ENCODE measurements at places on chromosomes 16 and 17. TPM values are rescaled to one million over a fixed set of nuclear protein-coding genes. Genes with fewer than 3 reads are reported as not detected.
A peak's percentile ranks its signal among the peaks of the same experiment; 100 is the strongest.

SCGB1C2 gene
- total RNA-seq: not detected

SLC16A6 gene
- 14.4 TPM for total RNA-seq

AP1G1 gene
- total RNA-seq: 74.9 TPM

DNA sequence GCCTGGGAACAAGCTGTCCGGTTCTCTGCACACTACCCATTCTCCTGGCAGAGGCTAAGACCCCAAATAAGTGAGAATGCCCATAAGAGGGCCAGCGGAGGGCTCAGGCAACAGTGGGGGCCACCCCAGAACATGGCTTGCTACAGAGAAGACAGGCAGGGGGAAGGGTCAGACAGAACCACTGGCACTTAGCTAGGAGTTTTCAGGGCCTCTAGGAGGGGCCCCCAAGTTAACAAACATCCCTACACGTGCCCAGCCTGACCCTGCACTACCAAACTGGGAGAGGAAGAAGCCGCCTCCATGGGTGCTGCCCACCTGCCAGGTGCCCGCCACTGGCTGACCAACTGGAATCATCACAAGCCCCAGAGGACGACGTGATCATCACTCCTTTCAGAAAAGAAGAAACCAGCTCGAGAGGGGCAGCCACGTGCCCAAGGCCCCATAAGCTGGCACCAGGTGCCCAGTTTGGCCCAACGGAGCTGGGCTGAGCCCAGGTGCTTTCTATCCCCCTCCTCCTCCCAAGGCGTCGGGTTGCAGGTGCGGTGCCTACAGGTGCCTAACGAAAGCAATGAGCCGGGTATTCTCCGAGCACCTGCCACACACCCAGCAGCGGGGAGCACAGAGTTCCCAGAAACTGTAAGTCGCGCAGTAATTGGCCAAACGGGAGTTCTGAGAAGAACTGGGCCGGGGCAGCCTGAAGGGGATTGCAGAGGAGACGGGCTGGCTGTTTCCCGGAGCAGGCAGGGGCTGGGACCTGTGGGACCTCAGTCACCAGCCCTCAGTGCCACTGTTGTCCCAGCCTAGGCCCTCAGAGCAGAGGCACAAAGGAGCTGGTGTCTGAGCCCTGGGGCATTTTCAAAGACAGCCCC, 13.2 kb downstream of the RPH3AL start:
- ATAC-seq: no peak

ZNF594 gene
- total RNA-seq: 1.8 TPM

HOXB8 gene
- total RNA-seq: not detected

GRCh38 chr17:63150490-63150889, 184.5 kb downstream of the TANC2 start:
- no peak for ATAC-seq

DNA sequence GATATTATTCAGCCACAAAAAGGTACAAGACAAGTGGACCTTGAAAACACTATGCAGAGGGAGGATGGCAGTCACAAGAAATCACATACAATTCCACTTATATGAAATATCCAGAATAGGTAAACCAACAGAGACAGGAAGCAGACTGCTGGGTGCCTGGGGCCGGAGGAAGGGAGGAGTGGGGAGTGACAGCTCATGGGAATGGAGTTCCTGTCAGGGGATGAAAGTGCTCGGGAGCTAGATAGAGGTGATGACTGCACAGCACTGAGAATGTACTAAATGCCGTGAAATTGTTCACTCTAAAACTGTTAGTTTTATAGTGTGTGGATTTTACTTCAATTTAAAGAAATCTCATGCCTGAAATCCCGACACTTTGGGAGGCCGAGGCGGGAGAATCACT, 74.2 kb upstream of the MED9 start:
- no peak for ATAC-seq

DNA sequence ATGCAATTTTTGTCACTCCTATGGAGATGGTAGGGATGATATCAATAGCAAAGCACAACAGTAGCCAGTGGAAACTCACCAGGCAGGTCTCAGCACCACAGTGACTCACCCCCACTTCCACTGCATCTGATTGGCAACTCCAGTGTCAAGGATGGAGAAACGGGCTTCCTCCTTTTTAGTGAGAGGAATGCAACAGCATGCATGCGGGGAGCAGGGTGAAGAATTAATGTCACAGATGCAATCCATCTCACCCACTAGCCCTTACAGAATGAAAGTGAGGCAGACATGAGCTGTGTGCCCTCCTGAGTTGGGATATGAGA, 467.0 kb upstream of the C16orf82 start:
- ATAC-seq: peak; percentile 29

LLGL2 gene
- 82.1 TPM for total RNA-seq

FKBP10 gene
- total RNA-seq: 3.1 TPM

DNA sequence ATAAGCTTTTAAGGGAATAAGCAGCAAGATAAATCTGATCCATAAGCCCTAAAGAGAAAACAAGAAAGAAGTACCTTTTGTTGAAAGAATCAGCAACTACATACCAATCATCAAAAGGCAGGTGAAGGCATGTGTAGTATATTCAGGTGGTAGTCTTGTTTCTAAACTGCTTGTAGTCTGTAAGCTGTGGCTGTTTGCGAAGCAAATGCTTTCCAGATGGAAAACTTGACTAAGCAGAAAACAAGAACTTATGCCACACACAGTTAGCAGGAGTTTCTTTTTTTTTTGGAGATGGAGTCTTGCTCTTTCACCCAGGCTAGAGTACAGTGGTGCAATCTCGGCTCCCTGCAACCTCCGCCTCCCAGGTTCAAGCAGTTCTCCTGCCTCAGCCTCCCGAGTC, 5.7 kb downstream of the CBX1 start:
- no peak for ATAC-seq

MRM3 gene
- 12.6 TPM for total RNA-seq

TMEM88 gene
- 1.7 TPM for total RNA-seq

- ATAC-seq: peak; percentile 62
Observed at GRCh38 chr17:35612924-35613521, 25.9 kb downstream of the AP2B1 start.

REXO5 gene
- total RNA-seq: 2.5 TPM

HBA2 gene
- total RNA-seq: 8.2 TPM

DNA sequence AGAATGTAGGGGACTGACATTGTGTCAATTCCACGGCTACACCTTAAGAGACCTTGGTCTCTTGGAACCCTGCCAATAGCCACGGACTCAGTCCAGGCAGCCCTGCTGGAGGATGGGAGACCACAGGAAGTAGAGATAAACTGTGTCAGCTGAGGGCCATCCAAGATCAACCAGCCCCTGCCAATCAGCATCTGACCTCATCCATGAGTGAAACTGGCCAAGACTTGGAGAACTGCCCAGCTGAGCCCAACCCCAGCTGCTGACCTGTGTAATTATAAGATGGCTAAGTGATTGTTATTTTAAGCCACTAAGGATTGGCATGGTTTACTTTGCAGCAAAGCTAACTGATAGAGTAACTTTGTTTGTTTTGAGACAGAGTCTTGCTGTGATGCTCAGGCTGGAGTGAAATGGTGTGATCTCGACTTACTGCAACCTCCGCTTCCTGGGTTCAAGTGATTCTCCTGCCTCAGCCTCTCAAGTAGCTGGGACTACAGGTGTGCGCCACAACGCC, 13.3 kb upstream of the YWHAE start:
- ATAC-seq: peak; percentile 61

GRCh38 chr17:31373150-31374093, 18.1 kb upstream of the RAB11FIP4 start:
- peak; percentile 62 for ATAC-seq

GRCh38 chr16:3590736-3591435, 13.7 kb upstream of the NLRC3 start:
- ATAC-seq: peak; percentile 78

CLUH gene
- 99.0 TPM for total RNA-seq

TLK2 gene
- total RNA-seq: 29.0 TPM

GRCh38 chr16:471353-472198, 46.1 kb downstream of the RAB11FIP3 start:
- peak; percentile 57 for ATAC-seq

DNA sequence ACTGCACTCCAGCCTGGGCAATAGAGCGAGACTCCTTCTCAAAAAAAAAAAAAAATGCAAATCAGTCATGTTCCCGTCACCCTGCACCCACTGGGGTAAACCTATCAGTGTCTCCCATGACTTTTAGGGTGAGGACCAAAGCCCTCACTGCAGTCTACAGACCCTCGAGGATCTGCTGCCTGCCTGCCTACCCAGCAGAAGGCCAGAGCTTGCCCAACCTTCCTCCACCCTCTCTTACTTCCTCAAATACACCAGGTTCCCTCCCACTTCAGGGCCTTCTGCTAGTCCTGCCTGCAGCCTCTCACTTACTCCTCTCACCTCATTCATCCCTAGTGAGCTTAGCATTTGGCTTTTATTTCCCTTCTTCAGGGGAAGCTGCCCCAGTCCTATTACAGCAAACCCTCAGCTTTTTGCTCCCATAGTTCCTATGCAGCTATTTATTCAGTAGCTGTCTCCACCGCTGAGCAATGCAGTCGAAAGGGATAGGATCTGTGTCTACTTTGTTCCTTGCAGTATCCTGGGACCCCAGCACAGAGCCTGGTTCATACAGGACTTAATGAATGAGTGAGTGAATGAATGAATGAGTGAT, 17.8 kb upstream of the TOB1 start:
- ATAC-seq: peak; percentile 64

DNA sequence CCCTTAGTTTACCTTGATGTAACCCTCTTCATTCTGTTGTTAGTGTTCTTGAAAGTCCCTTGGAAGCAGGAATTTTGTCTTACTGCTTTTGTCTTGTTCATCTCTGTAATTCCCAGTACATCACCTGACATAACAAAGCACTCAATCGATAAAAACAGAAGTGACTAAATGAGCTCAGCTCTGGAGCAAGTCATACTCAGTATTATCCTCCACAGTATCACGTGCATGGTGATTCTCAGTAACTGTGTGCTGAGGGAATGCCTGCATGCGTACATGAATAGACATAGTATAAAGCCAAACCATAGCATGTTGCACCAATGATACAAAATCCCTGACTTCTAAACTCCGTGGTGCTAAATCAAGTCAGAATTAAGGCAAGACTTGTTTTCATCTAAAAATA, 7.2 kb downstream of the KRT38 start:
- no peak for ATAC-seq

- peak; percentile 90 for ATAC-seq
Observed at GRCh38 chr16:89442990-89443726, 47.2 kb downstream of the ANKRD11 start.

DNA sequence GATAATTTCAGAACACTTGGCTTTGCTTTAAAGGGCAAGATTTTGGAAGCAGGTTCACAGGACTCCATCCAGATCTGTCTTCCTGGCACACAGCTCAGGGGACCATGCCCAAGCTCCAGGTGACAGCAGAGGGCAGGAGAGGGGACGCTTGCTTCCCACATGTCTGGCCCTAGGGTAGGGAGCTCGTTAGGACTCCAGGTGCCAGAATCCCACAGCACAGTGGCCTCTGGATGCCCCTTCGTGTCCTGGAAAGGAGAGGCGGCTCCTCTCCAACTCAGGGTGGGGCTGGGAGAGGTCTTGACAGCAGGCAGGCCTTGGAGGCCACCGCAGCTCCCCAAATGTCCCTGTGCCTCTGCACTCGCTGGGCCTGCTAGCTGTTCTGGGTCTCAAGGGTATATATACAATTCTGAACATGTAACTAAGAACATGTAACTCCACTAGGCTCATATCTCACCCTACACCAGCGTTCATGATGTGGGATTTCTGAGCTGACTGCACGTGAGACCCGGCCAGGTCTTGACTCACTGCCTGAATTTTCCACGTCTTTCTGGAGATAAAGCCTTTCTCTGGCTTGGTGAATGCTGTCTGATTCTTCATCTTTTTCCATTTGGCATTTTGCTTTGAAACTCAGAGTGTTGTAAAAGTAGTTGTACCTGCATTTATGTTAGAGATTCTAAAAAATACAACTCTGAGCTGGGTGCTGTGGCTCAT, 52.8 kb downstream of the MARCHF10 start:
- ATAC-seq: no peak

SLC35G6 gene
- not detected for total RNA-seq

DNA sequence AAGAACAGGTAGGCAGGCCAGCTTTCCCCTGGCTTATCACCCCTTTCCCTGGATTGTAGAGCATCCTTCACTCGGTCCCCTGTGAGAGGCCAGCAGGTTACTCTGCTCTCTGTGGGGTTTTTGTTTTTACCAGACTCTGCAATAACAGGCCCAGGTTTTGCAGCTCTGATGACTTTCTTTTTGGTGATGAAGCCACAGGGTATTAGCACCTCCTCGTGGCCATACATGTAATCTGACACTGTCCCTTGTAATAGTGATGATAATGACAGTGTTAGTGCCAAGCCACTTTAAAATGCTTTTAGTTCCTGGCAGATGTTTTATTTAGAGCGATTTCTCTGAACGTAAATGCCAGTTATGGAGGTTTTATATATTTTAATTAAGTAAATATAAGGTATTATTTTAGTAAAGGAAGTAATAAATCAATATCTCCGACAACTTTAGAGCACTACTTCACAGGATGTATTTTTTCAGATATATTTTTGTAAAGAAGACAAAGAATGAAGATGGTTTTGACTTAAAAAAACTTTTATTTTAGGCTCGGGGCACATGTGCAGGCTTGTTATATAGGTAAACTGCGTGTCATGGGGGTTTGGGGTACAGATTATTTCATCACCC, 38.0 kb upstream of the CPHXL start:
- peak; percentile 91 for ATAC-seq

- ATAC-seq: no peak
Observed at GRCh38 chr16:276426-277077, 808 bp upstream of the RGS11 start.

DNA sequence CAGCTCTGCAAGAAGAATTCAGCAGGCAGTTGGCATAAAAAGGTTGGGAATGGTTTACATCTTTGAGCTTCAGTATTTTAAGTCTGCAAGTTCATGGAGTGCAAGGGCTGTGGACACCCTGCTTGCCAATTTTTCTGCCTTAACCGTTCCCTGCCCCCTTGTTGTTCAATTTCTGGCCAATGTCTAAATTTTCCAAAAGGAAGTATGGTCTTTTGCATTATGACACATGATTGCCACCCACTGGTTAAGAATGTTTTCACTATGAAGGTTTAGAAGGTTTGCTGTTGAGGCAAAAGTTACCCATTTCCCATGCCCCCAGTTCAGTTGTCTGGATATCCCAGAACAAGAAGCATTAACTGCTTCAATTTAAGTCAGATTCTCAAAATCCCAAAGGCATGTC, 441.9 kb downstream of the CDH13 start:
- ATAC-seq: no peak

ZNF213 gene
- total RNA-seq: 9.7 TPM

DNA sequence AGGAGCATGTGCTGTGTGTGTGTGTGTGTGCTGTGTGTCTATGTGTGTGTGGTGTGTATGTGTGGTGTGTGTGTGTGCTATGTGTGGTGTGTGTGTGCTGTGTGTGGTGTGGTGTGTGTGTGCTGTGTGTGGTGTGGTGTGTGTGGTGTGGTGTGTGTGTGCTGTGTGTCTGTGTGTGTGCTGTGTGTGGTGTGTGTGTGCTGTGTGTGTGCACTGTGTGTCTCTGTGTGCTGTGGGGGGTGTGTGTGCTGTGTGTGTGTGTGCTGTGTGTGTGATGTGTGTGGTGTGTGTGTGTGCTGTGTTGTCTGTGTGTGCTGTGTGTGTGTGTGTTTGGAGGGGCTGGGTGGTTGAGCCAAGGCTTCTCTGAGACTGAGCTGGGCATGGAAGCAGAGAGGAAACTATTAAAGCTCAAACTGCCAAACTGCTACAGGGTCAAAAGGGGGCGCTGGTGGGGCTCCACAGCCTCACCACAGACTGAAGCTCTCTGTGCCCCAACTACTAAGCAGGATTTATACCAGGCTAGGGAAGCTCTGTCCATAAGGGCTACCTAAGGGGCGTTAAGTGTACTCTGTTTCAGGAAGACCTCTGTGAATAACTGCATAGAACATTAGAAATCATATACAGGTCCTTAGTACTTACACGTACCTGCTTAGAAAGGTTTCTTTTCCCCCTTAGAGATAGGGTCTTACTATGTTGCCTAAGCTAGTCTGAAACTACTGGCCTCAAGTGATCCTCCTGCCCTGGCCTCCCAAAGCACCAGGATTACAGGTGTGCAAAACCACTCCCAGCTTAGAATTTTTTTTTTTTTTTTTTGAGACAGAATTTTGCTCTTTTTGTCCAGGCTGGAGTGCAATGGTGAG, 27.8 kb upstream of the GHDC start:
- peak; percentile 42 for ATAC-seq
